Activated CD8-positive, alpha-beta T cell treated with anti-CD3 and anti-CD28 coated beads, Interleukin-2, amount 10 ng/mL, durations not matched to agents 7 days and 5 days (primary cell): ENCODE measurements at places on chromosomes 4 and X. TPM values are rescaled to one million over a fixed set of nuclear protein-coding genes. Genes with fewer than 3 reads are reported as not detected.

The SYN1 gene
- total RNA-seq: 0.57 TPM

The CTAG1A gene
- total RNA-seq: not detected

The SH3TC1 gene
- 6.3 TPM for total RNA-seq

The BST1 gene
- 0.71 TPM for total RNA-seq

The SSX1 gene
- not detected for total RNA-seq

The GABRA4 gene
- not detected for total RNA-seq

The ZBTB33 gene
- 12.9 TPM for total RNA-seq

The DGAT2L6 gene
- total RNA-seq: not detected

The RCHY1 gene
- total RNA-seq: 25.3 TPM

The LONRF3 gene
- 0.26 TPM for total RNA-seq

The CT45A9 gene
- total RNA-seq: not detected

The DACH2 gene
- not detected for total RNA-seq

The XK gene
- total RNA-seq: not detected

The FGG gene
- total RNA-seq: not detected

The CT83 gene
- total RNA-seq: not detected

The GAGE2A gene
- total RNA-seq: not detected

The IL21 gene
- total RNA-seq: not detected

The SOWAHD gene
- 0.92 TPM for total RNA-seq

The ARHGAP4 gene
- total RNA-seq: 317 TPM

The PAGE1 gene
- not detected for total RNA-seq

The PRSS12 gene
- not detected for total RNA-seq

The KLHL34 gene
- total RNA-seq: 0.34 TPM

The PUDP gene
- total RNA-seq: 16.6 TPM

The PAGE4 gene
- not detected for total RNA-seq

The UGT2A1 gene
- not detected for total RNA-seq

The RNF128 gene
- not detected for total RNA-seq

The H2AZ1 gene
- total RNA-seq: 603 TPM

The UGT2B28 gene
- total RNA-seq: not detected

The COX7B2 gene
- total RNA-seq: not detected

The LDB2 gene
- not detected for total RNA-seq

The ANKRD50 gene
- total RNA-seq: 0.13 TPM

The ETNPPL gene
- total RNA-seq: not detected

The GPC4 gene
- total RNA-seq: not detected

The CT45A10 gene
- not detected for total RNA-seq

The TMEM33 gene
- 59.9 TPM for total RNA-seq

The PPP2R2C gene
- total RNA-seq: not detected

The XAGE5 gene
- not detected for total RNA-seq

The MYOZ2 gene
- total RNA-seq: not detected

The ZNF827 gene
- total RNA-seq: 14.8 TPM

The ZNF157 gene
- total RNA-seq: 0.34 TPM

The FHL1 gene
- total RNA-seq: 12.6 TPM

The AR gene
- not detected for total RNA-seq

The USP11 gene
- 60.9 TPM for total RNA-seq

The CT47B1 gene
- total RNA-seq: not detected

The PDZD4 gene
- 0.16 TPM for total RNA-seq

The ARMCX4 gene
- 1.5 TPM for total RNA-seq

The ALB gene
- total RNA-seq: not detected

The TLL1 gene
- not detected for total RNA-seq

The NOX1 gene
- not detected for total RNA-seq

The NAP1L3 gene
- 0.57 TPM for total RNA-seq

The FGF16 gene
- not detected for total RNA-seq

The CC2D2A gene
- not detected for total RNA-seq

The KLHL4 gene
- not detected for total RNA-seq

The IBSP gene
- not detected for total RNA-seq

The EVC2 gene
- 1.3 TPM for total RNA-seq

The C4orf36 gene
- 0.37 TPM for total RNA-seq

The NEIL3 gene
- 35.2 TPM for total RNA-seq

The GAB1 gene
- 0.79 TPM for total RNA-seq

The NHS gene
- total RNA-seq: 1.7 TPM
